ENCODE measurements at places on chromosomes 3 and 15.

DNA sequence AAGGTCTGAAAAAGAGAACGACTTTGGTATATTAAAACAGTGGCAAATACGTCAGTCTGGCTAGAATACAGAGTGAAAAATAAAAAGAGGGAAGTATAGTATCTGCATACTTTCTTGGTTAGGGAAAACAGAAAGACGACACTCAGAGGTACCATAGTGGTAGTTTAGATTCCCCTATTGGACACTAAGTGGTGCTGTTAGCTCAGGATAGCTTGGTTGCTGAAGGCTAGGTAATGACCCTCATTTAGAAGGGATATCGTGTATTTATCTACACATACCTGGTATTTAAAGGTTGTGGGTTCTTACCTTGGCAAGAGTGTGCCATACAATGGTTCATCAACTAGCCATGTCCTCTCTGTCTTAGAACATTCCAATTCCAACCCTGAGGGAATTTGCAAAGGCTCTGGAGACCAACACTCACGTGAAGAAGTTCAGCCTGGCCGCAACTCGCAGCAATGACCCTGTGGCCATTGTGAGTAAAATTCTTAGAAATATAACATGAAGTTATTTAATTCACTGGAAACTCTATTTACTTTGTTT is 31.0 kb downstream of the TMOD2 start:
- DNase-seq, result no peak

DNA sequence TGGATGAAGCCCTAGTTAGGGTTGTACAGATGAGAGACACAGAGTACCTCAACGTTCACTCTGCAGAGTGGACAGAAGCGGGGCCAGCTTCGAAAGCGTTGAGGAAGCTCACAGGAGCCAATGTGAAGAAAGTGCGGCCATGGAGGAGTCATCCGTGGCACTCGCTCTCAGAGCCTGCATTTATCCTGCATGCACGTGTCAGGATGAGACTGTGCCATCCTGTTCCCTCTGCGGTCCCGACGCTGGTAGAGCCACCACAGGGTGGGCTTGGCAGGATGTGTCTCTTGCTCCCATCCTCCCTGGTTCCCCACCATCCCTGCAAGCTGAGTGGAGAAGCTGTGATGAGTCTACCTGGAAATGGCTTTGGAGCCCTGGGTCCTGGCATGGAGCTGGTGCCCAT is 39.3 kb downstream of the KLHL25 start:
- DNase-seq, result no peak

GRCh38 chr3:170603770-170604510 is 18.1 kb upstream of the SLC7A14 start:
- DNase-seq, result no peak

DNA sequence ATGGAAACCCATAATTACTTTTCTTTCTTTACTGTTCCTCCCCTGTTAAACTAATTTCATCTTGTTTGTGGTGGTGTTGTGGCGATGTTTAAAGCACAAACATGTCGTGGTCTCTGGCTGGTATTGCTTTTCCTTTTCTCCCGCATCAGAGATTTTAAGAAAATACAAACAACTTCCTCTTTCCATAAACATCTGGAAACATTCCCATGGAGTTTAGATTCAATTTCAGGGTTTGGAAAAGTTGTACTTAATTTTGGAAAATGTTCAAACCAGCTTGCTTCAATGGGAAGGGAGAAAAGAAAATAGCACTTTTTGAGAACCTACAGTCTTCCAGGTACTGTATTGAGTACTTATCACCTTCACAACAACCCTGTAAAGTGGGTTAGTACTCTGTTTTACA is 30.4 kb downstream of the STARD9 start:
- no peak for DNase-seq

- DNase-seq, result peak; percentile 43
Measured at GRCh38 chr3:48151058-48151806, 37.0 kb downstream of the CDC25A start.

- DNase-seq, result no peak
Measured at GRCh38 chr3:42673082-42673481, 12.3 kb upstream of the KLHL40 start.

GRCh38 chr3:20288050-20288449 is 102.0 kb upstream of the SGO1 start:
- DNase-seq, result no peak

DNA sequence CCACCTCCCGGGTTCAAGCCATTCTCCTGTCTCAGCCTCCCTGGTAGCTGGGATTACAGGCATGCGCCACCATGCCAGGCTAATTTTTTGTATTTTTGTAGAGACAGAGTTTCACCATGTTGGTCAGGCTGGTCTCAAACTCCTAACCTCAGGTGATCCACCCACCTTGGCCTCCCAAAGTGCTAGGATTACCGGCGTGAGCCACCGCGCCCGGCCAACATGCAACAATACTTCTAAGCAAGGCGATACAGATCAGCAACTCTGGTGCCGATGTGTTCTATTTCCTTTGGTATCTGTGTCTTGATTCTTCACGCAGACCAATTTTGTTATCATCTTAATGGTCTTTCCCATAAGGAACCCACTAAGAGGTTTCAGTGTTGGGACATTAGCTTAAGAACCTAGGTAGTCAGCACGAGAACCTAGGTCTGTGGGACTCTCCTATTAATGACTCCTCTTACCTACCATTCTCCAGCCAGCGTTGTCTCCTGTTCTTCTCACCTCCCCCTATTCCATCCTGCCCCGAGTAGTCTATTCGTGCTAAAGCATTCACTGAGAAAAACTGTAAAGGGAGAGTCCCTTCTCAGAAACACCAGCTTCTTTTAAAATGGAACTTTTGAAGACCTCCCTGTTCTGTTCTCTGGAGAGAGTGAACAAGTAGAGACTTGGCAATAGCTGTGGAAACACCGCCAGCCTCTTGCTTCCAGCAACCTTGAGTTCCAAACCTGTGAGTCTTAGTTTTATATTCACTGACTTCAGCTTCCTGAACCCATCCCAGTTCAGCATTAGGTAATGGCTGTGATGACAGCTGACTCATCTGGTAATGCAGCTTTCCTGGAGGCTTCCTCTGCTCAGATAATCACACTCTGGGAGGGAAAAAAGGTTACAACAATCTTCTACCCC is 61.2 kb downstream of the TSC22D2 start:
- DNase-seq, result peak; percentile 94

GRCh38 chr3:184676927-184677326 is 34.9 kb downstream of the MAGEF1 start:
- no peak for DNase-seq

- DNase-seq, result no peak
Measured at GRCh38 chr3:167861649-167862048, 126.1 kb downstream of the SERPINI1 start.

- DNase-seq, result no peak
Measured at GRCh38 chr15:69661446-69661845, 208.8 kb downstream of the RPLP1 start.

DNA sequence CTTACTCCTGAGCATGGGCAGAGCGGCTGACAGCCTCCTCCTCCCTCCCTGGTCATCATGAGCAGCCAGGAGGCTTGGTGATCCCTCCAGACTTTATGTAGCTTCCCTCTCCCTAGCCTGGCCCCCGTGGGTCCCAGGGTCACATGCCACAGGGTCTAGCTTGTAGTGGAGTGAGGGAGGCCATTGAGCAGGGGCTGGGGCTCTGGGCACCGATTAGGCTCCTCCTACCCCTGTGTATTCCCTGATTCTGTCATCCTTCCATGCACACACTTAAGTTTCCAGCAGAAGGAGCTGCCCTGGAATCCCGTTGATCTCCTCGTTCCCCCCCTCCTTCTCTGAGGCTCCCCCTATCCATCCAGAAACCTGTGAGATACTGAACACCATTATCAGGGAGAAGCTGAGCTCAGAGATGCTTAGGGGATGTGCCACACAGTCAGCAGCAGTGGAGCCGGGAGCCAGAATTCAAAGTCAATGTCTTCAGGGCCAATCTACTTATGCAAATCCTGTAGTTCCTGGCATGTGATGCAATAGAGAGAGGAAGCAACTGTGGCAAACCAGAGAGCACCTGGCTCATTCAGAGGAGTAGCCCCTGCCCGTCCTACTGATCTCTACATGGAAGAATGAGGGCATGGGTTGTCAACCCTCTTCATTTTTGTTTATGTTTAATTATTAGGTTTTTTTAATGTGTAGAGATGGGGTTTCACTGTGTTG is 17.2 kb downstream of the CCDC33 start:
- no peak for DNase-seq

DNA sequence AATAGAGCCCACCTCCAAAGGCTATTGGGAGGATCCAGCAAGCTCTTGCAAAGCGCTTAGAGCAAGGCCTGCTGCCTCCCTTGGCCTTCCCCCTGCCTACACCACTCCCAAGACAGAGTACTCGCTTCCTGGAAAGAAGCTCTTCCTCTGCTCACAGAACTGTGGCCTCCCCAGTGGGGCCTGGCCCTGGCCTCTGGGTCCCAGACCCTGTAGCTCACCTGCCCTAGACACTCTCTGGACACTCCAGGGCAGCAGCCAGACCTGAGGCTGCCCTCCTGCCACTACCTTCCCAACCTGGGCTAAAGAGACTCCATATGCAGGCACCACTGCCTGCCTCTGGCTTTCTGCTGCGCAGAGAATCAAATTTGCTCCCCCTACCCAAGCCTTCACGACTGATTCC is 49.9 kb downstream of the GRIP2 start:
- DNase-seq, result no peak

- DNase-seq, result no peak
Measured at GRCh38 chr3:157840564-157840963, 265.7 kb downstream of the SHOX2 start.

Measured in HS-5 (cell line).